Occipital lobe (tissue), 3 donors: ENCODE measurements at places on chromosomes 7 and 10.

GRCh38 chr7:22587322-22587721 lies 87.3 kb upstream of the STEAP1B start:
- DNase-seq: no peak

DNA sequence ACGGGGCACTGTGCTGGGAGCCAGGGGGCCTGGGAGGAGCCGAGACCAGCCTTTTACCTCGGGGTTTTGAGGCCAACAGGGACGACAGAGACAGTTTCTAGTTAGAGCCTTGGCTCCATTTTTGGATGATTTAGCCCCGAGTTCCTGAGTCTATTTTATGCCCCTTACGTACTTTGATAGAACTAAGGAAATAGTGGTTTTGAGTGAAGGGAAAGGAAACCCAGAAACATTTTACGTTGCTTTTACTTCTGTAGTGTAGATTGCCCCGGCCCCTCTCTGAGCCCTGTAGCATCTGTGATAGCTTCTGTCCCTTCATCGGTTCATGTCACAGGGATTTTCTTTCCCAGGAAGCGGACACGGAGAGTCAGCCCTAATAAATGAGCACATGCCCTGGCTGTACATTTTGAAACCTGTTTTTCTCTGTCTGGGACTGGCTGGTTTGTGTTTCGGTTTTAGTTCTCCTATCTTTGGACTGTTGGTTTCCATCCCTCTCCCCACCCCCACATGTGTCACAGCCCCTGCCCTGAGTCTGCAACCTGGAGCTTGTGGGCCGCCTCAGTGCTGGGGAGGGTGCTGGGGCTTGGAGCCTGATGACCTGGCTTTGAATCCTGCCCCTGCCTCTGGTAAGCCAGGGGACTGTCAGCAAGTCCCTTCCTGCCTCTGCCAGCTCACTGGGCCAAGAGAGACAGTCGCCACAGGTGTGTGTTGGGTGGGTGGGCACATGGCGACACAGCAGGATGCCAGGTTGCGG lies 6.9 kb upstream of the ORAI2 start:
- no peak for DNase-seq

DNA sequence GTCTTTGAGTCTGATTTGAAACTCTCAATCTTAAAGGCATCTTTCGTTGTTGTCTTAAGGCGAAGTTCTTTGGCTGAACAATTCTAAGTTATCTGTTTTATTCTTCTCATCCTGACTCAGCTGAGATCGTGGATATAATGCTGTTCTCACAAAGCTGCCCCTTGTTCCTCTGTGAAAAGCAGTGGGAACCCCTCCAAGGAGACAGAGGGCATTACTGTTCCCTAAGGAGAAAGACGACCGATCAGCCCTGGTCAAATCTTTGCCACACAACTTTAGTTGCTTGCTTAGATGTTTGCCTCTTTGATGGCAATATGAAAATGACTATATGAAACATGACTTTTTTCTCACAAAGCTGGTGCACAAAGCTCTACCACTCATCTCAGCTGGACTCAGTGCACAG lies 1016.7 kb downstream of the REEP3 start:
- DNase-seq: no peak

- DNase-seq: no peak
These were observed 19.2 kb downstream of the SLC18A2 start for GRCh38 chr10:117260084-117260483.

- no peak for DNase-seq
These were observed 43.8 kb downstream of the PIK3AP1 start for GRCh38 chr10:96676272-96677112.

GRCh38 chr7:89064831-89065230 lies 269.3 kb upstream of the TEX47 start:
- DNase-seq: no peak

DNA sequence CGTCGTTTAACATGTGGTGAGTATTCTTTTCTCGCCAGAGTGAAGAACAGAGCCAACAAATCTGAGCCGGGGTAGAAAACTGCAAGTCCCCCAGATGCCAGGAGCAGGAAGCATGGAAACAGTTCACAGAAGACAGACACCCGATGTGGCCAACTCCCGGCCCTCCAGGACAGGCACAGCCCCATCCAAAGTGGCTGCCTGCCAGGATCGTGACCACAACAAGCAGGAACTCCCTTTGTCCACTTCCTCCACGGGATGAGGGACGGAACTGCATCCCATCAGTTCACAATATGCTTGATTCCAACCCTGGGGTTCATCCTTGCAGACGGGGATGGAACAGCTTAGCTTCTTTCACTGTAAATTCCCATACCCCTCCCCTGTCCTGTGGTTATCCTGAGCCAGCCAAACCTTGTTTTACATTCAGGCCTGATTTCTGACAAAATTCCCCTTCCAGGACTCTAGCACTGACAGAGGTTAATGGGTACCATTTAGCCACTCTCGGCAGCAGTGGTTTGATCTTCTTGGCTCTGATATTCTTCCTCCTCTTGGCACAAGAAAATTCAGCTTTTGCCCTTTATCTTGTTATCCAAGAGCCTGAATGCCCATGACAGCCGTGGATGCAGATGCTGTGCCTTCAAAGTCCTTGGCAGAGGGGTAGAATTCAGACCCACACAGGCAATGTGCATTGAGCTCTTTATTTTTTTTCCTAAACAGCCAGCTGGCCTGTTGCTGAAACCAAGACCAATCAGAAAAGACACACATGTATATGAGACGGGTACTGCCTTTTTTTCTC lies 105.5 kb upstream of the FAM204A start:
- DNase-seq: no peak

GRCh38 chr10:11276449-11276990 lies 258.8 kb downstream of the CELF2 start:
- DNase-seq: no peak

DNA sequence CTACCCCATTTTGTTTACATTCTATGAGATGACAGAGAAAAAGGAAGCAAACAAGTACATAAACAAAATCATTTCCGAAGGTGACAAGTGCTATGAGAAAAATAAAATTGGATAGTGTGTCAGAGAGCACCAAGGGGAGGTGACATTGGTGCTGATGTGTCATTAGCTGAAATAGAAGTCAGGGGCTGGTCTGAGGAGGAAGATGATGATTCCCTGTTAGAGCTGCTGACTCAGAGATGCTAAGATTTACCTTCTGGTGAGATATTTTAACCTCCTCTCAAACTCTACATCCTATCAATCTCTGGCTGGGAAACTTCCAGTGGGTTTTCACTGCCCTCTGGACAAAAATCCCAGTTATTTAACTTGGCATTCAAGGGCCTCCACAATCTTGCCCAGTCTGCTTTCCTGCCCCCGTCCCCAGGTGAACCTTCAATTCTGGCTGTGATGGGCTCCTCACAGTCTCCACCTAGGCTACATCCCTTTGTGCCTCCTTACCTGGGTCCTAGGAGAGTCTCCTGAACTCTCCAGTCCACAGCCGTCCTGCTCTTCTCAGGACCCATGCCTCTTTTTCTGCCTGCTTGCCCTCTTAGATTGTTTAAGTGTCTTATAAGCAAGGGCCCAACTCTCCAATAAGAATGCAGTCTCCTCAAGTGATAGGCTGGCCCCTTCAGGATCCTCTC lies 26.6 kb downstream of the DUSP5 start:
- DNase-seq: no peak
